ENCODE measurements at places on chromosomes 3 and 15.

DNA sequence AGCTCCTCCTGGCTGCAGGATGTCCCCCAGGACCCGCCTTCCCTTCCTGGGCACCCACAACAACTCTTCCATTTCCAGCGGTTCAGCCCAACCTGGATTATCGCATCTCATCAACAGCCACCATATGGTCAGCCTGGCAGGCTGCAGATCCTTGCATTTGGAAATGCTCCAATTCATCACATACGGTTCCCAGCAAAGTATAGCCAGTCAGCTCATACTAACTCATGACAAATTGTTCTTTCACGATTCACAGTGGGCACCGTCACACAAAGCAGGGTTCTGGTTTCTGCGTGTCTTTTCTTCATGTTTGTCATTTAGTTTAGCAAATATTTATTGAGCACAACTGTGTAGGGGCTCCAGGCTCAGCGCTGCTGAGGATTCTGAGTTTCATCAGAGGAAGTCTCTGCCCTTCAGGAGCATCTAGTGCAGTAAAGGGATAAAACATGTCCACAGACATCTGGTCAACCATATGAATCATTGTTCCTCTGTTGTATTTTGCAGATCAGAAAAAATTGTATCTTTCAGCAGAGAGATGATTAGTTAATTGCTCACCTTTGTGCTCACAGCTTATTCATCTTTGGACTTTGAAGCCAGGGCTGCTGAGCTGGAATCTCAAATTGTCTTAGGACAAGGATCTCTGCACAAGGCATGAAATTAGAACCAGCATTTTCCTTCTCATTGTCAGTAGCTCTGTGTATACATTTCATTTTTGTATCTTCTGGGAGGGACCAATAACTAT is 125.1 kb downstream of the GABRG3 start:
- no peak for DNase-seq

- DNase-seq, result no peak
Observed at GRCh38 chr15:42270996-42271395, 2.0 kb upstream of the GANC start.

- no peak for DNase-seq
Observed at GRCh38 chr3:172444821-172445220, 3.4 kb downstream of the GHSR start.

GRCh38 chr3:128217702-128218547 is 64.6 kb downstream of the EEFSEC start:
- no peak for DNase-seq

DNA sequence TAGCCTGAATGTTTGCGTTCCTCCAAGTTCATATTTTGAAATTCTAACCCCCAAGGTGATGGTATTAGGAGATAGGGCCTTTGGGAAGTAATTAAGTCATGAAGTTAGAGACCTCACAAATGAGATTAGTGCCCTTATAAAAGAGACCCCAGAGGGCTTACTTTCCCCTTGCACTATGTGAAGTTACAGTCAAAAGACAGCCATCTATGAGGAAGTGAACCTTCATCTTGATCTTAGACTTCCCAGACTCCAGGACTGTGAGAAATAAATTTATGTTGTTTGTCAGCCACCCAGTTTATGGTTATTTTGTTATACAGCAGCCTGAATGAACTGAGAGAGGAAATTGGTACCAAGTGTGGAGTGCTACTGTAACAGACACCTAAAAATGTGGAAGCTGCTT is 74.4 kb downstream of the DAPK2 start:
- no peak for DNase-seq

GRCh38 chr3:59407425-59407824 is 357.6 kb upstream of the CFAP20DC start:
- no peak for DNase-seq

DNA sequence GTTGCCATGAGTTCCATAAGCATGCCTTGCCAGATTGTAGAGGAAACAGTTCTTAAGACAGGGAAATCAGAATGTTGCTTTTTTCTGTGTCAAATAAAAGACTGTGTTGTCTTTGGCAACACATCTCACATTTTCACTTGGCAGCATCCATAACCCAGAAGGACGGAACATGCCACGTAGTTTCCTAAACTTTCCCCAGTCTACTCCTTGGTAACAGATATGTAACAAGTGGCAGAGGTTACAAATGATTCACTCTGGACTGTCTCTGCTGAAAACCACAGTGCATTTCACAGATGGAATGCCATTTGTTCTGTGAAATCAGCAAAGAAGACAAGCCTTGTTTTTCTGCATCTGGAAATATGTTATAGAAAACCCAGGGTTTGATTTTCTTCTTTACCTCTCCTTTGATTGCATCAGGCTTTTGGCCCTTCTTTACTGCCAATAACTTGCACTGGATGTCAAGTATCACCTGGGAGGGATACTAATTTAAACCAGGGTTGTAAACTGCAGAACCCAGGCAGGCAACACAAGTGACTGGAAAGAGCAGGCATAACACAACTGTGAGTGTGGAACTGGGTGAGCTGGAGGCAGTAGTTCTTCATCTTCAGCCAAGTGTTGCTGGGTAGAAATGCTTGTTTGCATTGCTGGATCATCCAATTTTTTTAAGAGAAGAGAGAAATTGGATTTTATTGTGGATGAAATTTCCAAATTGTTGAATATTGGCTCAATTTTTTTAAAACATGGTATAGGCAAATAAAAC is 124.4 kb upstream of the FOXB1 start:
- no peak for DNase-seq

DNA sequence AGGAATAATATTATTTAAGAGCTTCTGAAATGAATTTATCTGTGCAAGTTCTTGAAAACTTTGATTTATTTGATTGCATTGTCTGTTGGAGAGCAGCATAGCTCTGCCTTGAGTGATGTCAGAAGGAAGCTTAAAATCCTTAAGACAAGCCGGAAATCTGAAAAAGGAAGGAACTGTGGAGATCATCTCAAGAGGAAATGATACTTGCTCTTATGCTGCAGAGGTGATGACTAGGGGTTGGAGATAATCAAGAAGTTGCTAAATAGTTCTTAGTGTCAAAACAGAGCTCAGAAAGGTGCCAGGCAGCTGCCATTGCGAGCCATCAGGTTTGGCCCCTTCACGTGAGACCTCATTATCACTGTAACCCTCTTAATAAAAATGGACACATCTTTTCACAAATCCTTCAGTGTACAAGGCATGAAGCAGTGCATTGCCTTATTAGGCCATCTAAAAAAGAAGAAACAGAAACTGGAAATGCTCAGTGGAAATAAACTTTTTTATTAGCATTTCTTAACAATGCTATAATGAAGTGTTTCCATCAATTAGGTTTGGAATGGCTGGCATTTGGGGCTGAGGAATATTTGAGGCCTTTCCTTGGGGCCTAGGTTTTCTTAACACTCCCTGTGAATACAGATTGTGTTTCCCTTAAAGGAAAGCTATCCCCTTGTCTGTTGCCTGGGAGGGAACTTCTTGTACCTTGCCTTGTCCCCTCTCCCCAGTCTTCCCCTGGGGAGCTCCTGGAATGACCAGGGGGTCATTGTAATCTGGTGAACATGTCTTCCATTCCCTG is 34.5 kb upstream of the VILL start:
- no peak for DNase-seq

GRCh38 chr15:57923750-57924149 is 141.8 kb downstream of the ALDH1A2 start:
- DNase-seq, result no peak

DNA sequence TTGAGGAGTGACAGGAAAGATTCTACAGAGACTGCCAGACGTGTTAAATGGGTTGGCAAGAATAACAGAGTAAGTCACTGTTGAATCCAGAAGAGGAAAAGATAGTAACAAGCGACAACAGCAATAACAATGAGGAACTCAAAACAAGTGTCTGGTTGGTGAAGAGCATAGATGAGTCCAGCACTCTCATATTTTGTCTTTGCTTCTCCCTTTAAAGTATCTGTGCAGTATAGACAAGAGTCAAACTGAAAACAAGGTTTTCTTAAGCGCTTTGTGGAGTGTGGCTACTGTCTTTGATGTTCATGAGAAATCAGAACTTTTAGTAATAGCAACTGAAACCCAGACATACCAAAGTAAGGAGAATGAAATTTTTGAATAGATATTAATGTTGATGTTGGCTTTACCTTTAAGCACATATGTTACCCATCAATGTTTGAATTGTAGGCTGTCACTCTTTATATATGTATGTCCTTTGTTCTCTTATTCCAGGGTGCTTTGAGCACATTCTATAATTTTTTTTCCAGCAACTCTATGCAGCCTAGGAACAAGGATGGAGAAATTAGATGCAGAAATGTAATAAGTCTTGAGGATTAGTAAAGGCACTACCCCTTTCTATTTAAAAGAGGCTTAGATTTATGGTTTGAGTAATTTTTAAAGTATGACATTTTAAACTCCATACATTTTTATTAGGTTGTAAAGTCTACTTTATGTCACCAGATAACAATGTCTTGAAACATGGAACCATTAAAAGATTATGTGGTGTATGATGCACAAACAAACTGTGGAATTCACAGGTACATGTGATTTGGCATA is 185.5 kb downstream of the NFKBIZ start:
- no peak for DNase-seq

DNA sequence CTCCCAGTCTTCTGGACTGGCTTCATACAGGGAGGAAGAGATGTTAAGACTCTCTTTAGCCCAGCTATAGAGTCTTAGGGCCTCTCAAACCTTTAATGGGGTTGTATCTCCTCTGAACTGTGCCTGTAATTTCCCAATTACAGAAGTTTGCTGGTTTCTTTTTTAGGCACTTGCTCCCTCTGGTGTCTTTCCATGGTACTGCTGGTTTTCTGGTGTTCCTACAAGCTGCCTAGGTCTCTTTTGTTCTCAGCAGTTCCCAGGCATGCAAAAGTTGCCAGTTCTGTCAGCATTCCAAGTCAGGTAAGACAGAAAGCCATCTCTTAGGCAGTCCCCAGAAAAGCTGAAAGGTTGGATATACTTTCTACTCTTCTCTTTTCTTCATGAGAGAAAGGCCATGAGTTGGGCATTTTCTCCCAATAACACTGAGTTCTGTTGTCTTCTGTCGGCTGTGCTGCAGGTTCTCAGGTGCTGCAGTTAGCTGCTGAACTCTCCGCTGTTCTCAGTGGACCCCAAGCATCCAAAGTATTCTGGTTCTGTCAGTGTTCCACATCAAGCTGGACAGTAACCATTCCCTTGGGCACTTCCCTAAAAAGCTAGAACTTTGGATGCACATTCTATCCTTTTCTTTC is 54.4 kb upstream of the EHHADH start:
- no peak for DNase-seq

DNA sequence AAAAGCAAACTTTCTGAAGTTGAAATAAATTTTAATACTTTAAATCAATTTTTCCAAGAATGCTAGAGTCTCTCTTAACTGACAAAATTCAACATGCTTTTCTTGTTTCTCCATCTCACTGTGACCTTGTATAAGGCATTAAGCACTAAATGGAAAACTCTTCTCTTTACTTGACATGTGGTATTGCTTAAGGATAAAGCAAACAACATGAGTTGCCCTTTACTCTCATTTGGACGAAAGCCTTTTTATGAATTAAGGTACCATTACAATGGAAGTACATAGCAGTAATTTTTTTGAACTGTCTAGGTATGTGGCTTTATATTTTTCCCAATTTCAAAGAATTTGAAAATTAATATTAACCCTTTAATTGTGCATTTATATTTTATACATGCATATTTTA is 1.4 kb downstream of the STRIT1 start:
- DNase-seq, result no peak

DNA sequence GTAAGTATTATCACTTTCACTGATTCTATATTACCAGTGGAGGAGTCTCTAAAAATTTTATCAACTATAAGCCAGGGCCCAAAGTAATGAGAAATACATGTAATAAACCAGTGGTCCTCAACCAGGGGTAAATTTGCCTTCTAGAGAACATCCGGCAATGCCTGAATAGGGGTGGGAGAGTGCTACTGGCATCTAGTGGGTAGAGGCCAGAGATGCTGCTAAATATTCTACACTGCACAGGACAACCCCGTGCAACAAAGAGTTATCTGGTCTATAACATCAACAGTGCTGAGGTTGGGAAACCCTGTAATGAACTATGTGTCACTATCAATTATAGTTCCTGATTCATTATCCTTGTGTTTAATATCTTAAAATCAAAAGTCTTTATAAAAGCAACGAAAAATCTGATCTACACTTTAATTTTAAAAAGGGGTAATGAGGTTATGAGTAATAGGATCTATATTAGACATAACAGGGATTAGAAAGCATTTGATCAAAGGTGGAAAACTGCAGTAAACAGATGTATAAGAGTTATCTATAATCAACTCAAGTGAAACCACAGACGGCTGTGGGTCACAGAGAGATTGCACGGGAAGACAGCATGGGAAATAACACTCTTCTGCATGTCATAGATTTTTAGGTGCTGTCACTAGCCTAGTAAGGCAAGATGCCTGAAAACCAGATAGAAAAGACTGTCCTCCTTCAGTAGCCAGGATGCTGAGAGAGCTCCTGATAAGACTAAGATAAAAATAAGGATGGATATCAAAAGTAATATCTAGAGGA is 2.0 kb downstream of the LYSMD2 start:
- DNase-seq, result no peak

GRCh38 chr3:14950274-14950673 is 2.9 kb downstream of the NR2C2 start:
- no peak for DNase-seq

All from activated gamma-delta T cell (primary cell).